Kidney capillary endothelial cell (primary cell): ENCODE measurements at places on chromosomes 1 and 21.
A peak's percentile ranks its signal among the peaks of the same experiment; 100 is the strongest.

DNA sequence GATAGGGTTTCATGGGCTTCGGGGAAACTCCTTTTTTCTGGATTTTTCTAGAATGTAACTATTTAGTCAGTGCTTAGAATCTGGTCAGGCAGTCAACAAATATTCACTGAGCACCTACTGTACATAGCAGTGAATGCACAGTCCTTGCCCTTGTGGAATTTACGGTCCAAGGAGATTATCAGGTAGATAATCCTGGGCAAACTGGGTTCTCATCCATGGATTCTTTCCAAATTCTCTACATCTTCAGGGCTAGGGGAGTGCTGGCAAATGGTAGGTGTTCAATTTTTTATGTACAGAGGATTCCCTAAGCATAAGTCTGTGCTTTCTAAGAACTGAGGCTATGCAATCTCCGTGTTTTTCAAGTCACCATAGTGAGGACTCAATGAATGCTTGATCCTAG, 140.7 kb upstream of the CD34 start:
- no peak for DNase-seq

GRCh38 chr1:220748089-220748934, at the start of gene MTARC2:
MTARC2 (plus strand) TSS chr1:220748322; CDS start chr1:220748532, 210 bp downstream.
- DNase-seq = peak; percentile 47

DNA sequence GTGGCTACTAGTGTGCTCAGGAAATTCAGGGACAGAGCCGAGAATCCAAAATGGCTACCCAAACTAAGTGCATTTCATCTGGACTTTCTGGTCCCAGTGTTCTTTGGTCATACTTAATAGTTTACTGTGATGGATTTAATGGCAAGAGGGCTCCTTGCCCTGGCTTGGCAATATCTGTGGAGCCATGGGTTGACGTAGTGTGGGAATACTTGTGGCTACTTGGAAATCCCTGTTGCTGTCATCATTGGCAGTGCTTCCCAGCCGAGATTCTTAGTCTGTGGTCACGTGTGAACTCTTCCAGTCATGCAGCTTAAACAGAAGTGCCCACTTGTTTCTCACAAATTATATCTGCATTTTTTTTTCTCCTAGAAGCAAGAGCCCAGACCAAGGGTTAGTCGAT, 198.9 kb downstream of the HS2ST1 start:
- no peak for DNase-seq

DNA sequence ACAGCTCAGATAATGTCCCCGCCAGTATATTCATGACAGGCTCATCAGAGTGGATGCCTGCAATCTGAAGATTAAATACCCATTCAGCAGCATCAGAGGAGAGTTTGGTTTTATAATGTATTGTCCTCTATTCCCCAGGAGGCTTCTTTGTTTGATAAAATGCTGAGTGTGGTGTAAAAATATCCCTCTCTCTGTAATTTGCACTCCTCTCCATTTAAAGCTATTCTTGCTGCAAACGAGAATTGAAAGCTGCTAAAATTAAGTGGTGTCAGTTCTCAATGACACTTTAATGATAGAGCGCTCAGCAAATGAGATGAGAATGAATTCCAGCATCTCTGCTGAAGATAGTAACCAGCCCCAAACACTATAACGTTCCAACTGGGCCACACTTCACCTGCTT, 205.7 kb upstream of the RRP15 start:
- no peak for DNase-seq

DNA sequence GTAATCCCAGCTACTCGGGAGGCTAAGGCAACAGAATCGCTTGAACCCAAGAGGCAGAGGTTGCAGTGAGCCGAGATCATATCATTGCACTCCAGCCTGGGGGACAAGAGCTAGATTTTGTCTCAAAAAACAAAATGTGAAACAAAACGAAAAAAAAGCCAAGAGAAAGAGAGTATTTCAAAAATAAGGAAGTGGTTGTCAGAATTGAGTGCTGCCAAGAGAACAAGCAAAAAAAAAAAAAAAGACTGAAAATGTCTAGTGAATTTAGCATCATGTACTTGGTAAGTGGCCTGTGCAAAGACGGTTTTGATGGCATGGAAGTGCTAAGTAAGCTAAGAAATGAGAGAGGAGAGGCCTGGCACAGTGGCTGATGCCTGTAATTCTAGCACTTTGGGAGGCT, 14.3 kb downstream of the KPNA6 start:
- DNase-seq = no peak

DNA sequence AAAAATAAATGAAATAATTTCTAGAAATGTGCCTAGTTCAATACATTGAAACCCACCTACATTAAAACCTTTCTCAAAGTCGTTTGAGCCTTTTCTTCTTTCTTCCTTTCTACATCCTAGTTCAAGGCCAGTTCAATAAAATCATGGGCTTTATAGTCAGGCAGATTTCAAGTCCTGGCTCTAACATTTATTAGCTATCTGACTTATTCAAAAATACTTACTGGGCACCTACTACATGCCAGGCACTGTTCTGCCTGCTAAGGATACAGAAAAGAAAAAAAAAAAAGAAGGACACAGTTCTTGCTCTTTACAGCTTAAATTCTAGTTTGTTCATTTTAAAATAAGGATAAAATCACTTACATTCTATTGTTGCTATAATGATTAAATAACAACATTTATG, 134.2 kb upstream of the FGGY start:
- no peak for DNase-seq

- DNase-seq = peak; percentile 1
Observed at GRCh38 chr1:196557797-196558196, 50.4 kb downstream of the KCNT2 start.

DNA sequence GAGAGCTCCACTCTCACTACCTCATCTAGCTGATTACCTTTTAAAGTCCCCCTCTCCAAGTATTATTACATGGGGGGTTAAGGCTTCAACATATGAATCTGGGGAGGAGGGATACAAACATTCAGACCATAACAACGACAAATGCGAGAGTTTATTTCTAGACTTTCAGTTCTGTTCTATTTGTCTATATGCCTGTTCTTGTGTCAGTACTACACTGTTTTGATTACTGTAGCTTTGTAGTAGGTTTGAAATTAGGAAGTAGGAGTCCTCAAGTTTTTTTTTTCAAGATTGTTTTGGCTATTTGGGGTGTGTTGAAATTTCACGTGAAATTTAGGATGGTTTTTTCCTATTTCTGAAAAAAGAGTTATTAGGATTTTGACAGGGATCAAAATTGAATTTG, 16.3 kb downstream of the ZMYM4 start:
- no peak for DNase-seq

- DNase-seq = no peak
Observed at GRCh38 chr1:61047061-61047460, 35.3 kb upstream of the NFIA start.

GRCh38 chr1:151159373-151159772, 2.9 kb downstream of the TNFAIP8L2 start:
- no peak for DNase-seq

GRCh38 chr21:14519000-14519399, 27.1 kb downstream of the SAMSN1 start:
- no peak for DNase-seq

GRCh38 chr1:222096476-222096772, 354.5 kb upstream of the DUSP10 start:
- DNase-seq = no peak

DNA sequence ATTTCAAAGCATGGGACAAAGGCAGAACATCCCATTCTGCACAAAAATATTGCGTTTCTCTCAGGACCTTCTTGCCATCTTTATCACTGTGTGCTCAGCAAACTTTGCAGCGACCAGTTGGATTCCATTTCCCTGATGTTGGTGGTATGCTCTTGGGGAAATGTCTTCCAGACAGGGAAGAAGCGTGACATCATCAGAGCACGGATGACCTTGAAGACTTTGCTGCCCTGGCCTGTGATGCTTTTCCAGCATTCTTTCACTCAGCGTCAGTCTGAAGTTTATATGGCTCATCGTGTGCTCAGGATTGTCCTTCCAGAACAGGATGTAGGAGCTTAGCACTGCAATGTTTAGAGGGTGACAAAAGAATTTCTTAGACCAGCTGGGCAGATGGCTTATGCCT, 131.4 kb upstream of the F3 start:
- DNase-seq = no peak

DNA sequence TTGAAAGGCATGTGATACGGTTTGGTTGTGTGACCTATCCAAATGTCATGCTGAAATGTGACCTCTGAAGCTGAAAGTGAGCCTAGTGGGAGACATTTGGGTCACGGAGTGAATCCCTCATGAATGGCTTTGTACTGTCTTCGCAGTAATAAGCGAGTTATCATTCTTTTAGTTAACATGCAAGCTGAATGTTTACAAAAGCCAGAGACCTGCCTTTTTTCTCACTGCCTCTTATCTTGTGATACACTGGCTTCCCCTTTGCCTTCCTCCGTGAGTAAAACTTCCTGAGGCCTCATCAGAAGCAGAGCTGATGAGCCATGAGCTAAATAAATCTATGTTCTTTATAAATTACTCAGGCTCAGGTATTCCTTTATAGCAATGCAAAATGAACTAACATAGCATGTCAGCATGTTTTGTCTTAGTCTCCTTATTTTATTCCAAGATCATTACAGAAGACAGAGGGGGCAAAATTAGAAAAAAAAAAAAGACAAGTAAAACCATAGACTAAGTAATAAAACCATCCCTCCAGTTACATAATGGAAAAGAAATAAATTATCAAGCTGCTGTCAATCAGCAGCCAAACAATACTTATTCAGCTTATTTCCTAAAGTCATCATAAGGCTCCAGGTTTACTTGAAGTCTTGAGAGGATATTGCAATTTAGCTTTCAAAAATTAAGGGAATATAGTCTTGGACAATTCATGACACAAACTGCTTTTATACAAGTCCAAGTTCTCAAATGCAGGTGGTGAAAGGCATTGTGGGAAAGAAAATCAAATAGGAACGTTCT, 12.1 kb downstream of the RGS18 start:
- DNase-seq = peak; percentile 85

GRCh38 chr1:21217812-21218596, 41.3 kb upstream of the EIF4G3 start:
- DNase-seq = peak; percentile 26

DNA sequence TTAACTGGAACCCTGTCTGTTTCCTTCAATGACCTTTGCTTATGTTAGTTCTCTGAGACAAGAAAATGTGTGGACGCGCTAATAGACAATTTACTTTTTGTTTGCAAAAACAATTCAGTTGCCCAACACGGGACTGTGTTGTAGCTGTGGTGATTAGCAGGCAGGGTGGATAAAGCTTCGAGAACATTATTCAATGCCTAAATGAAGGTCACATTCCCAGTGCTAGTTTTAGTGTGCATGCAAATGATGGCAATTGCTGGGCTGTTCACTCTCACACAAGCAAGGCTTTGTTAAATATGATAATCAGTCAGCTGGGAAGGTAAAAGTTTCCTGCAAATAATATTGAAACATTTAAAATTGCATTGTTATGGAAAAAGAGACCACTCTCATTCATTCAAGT, 188.4 kb downstream of the BACH1 start:
- no peak for DNase-seq

GRCh38 chr1:25072461-25072860, 142.4 kb upstream of the RUNX3 start:
- DNase-seq = no peak

DNA sequence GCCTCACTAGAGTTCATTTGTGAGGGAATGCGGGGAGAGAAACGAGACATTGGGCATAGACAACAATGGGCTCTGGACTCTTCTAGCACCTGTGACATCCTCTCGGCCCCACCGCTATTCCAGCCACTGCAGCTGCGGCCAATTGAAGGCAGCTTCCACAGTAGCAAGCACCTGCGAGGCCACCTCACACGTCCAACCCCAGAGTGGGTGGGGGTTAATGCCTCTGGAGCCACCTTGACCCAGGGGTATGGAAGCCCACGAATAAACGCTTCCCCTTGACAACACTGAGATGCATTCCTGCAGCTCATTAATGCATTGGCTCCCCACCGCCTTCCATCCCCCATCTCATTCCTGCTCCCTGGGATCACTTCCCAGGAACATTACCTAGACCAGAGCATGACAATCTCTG, 104.4 kb downstream of the GLIS1 start:
- no peak for DNase-seq

GRCh38 chr1:223617323-223618070, 48.0 kb downstream of the CAPN8 start:
- peak; percentile 40 for DNase-seq

- no peak for DNase-seq
Observed at GRCh38 chr1:56526571-56527174, 52.7 kb downstream of the PLPP3 start.

DNA sequence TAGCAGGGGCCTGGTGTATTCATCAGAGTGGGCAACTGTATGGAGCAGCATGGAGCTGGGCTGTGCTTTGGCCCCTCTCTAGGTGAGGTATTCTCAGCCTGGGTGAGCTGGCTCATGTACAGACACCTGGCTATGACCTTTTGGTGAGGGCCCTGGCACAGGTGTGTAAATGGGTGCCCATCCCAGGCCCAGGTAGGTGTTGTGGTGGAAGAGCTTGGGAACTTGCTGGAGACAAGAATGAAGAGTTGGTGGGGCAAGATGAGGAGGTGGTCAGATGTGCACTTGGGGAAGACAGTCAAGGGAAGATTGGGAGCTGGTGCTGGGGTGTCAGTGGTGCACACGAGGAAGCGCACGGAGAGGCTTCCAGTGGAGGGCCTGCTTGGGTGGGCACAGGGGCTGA, 95.5 kb downstream of the TRIM11 start:
- no peak for DNase-seq

DNA sequence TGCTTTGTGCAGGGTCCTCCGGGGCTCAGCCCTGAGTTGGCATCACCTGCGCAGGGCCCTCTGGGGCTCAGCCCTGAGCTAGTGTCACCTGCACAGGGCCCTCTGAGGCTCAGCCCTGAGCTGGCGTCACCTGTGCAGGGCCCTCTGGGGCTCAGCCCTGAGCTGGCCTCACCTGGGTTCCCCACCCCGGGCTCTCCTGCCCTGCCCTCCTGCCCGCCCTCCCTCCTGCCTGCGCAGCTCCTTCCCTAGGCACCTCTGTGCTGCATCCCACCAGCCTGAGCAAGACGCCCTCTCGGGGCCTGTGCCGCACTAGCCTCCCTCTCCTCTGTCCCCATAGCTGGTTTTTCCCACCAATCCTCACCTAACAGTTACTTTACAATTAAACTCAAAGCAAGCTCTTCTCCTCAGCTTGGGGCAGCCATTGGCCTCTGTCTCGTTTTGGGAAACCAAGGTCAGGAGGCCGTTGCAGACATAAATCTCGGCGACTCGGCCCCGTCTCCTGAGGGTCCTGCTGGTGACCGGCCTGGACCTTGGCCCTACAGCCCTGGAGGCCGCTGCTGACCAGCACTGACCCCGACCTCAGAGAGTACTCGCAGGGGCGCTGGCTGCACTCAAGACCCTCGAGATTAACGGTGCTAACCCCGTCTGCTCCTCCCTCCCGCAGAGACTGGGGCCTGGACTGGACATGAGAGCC, 22.7 kb downstream of the COL6A1 start:
- DNase-seq = no peak

- no peak for DNase-seq
Observed at GRCh38 chr21:27045281-27045985, 78.5 kb upstream of the ADAMTS5 start.

DNA sequence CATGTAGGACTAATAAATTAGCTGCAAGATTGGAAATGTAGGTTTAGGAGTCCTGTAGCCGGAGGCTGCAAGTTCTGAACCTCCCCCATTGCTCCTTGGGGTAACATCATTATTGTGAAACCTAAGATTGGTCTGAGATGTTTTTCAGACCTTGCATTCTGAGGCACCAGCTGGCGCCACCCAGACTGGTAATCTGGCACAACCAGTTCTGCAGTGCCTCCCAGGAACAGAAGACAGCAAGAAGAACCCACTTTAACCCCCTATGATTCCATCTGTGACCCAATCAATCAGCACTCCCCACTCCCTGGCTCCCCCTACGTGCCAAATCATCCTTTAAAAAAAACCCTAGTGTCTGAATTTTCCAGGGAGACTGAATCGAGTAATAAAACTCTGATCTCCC, 11.6 kb upstream of the DNAJC6 start:
- no peak for DNase-seq
